Psoas muscle (tissue), 8 donors: ENCODE measurements at places on chromosomes 4 and X. TPM values are rescaled to one million over a fixed set of nuclear protein-coding genes. Genes with fewer than 3 reads are reported as not detected.

GRCh38 chrX:31355206-31355955, 283.5 kb upstream of the FTHL17 start:
- DNase-seq, result no peak

DNA sequence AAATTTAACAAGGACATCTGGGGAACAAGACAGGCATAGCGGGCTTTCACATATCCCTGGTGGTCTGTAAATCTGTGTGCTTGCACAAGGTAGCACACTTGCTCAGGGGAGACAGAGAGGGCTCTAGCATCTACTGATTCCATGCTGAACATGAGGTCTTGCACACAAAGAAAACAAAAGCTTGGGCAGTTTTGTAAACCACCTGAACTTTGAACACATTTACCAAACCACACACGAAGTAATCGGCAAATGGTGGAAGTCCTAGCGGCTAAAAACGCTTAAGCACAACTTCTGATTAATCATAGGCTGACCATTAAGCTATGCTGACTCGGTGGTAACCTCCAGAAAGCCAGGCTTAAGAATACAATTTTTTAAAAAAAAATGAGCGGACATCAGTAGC, 52.8 kb downstream of the AKAP4 start:
- DNase-seq, result no peak

- no peak for DNase-seq
Measured at GRCh38 chr4:4560136-4560535, 18.3 kb upstream of the STX18 start.

Gene UNC5C
- total RNA-seq, result 0.40 TPM

DNA sequence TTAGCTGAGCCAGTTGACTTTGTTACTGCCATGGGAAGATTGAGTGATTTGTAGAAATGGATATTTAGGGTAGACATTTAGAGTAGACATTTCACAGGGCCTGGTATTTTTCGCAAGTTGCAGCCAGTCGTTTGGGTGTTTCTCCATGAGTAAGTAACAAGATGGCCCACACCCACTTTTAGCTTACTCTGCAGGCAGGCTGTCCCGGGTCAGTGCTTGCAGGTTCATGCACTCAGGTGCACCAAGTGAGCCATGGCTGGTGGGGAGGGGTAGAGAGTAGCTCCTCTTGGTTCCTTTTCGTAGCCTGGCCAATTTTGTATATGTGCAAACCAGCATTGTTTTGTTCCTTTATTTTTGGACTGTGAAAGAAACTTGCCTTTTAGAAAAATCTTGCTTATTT, 145.6 kb downstream of the POLA1 start:
- DNase-seq, result no peak

- DNase-seq, result no peak
Measured at GRCh38 chrX:19863857-19864223, 23.6 kb downstream of the SH3KBP1 start.

Gene SH2D1A
- 0.15 TPM for total RNA-seq
